Activated T-helper 1 cell treated with anti-CD3 and anti-CD28 coated beads, Interleukin-2, amount 50 U/mL, for 16 hours (primary cell): ENCODE measurements at places on chromosomes 3 and 15.

DNA sequence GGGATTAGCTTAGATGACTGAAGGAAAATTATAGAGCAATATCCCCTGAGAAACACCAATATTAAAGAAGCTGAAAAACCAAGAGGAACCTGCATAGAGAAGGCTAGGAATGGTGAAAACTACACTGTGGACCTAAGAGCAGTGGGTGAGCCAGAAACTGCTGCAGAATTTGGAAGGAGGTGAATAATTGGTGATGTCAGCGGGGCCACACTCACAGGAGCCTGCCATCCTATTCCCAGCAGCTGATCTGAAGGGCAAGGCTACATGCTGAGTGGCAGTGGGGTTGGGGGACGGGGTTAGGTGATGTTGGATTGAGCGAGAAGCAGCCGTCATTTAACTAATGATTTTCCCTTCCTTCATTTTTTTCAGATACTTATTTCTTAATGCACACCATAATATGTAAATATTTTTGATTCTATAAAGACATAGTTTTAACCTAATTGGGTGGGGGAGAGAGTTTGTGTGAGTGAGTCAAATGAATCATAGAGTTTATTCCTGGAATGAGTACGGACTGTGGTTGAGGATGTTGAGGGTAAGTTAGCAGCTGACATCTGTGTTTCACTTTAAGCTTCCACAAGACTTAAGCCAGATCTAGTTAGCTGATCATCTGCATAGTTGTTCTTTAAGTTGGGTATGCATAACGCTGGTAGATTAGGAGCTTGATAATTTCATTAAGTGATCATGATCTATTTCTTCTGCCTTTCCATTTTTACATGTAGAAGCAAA lies 222.8 kb downstream of the PTPRG start:
- DNase-seq = no peak

- no peak for DNase-seq
Observed at GRCh38 chr3:88235102-88235501, 85.3 kb downstream of the C3orf38 start.

DNA sequence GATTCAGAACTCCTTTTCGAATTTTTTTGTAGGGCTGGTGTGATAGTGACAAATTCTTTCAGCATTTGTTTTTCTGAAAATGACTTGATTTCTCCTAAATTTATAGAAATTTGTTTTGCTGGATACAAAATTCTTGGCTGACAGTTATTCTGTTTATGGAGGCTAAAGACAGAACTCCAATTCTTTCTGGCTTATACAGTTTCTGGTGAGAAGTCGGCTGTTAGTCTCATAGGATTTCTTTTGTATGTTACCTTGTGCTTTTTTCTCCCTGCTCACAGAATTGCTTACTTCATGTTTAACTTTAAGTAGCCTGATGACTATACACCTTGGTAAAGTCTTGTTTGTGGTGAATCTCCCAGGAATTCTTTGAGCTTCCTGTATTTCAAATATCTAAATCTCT lies 1264.6 kb downstream of the NSUN3 start:
- DNase-seq = no peak

GRCh38 chr3:28317438-28318022 lies 31.0 kb upstream of the ZCWPW2 start:
- DNase-seq = no peak

DNA sequence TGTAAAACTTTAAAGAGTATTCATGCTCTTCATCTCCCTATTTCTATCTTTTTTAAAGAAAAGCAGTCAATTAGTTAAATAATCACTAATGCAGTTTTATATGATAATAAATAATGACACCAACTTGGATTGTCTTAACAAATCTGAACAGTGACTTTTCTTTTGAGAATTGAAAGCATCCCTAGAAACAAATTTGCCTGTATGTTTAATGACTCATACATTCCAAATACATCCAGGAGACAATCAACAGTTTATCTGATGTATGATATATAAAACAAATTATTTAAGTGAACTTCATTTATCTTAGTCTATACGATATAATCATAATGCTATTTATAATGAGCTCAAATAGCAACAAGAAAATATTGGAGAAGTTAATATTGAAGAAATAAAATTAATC lies 78.0 kb downstream of the ALCAM start:
- no peak for DNase-seq

GRCh38 chr15:99131441-99132023 lies 26.7 kb downstream of the SYNM start:
- DNase-seq = no peak

DNA sequence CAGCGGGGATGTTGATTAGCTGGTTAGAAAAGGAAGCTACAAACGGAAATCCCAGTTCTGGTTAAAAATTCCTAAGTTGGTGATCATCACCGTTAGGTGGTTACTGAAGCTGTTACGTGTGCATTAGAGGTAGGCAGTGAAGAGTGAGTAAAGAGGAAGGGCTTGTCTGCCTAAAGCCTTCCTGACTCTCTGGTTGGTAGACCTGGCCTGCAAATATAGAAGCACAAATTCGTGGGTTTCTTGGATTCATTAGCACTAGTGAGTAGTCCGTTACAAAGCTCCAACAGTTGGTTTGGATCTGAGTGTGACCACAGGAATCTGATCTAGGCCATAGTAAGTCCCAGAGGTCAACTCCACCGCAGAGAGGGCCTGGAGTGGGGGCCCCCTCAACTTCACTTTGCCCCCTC lies 174.0 kb upstream of the TP63 start:
- DNase-seq = no peak

DNA sequence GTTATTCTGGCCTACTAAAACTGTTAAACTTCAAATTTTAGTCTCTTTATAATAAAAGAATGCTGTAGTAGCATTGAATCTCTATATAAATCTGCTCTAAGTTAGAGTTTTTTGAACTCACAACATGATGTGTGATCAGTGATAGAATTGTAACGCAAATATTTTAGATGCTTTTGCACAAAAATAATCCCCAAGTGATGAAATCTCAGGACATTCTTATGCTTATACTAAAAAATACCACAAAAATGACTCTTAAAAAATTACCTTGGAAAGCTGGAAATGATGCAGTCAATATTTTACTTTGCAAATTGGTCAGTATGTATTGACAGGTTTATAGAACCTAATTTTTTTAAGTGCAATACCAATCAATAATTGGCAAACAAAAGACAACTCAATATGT lies 375.3 kb downstream of the TBC1D5 start:
- no peak for DNase-seq
